ENCODE measurements at places on chromosomes 7 and 10.
A peak's percentile ranks its signal among the peaks of the same experiment; 100 is the strongest.

DNA sequence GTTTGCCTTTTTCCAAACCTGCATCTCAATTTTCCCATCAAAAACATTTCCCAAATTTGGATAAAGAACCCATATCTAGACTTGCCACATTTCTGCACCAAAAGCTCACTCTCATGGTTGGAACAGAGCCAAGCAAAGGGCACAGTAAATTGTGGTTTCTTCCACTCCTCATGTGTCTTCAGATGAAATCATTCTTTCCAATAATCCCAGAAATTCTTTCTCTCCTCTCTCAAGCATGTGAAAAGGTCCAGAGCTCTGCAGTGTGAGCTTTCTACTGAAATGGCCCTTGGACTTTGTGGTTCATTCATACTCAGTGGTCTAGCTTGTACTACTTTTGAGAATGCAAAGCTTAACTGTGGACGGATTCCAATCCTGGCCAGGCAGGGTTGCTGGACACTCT lies 19.8 kb downstream of the PRSS2 start:
- peak; percentile 29 for DNase-seq

GRCh38 chr7:29369909-29370488 lies 175.4 kb downstream of the CHN2 start:
- no peak for DNase-seq

- DNase-seq: no peak
These were observed 7.8 kb downstream of the EN2 start for GRCh38 chr7:155465761-155466141.

DNA sequence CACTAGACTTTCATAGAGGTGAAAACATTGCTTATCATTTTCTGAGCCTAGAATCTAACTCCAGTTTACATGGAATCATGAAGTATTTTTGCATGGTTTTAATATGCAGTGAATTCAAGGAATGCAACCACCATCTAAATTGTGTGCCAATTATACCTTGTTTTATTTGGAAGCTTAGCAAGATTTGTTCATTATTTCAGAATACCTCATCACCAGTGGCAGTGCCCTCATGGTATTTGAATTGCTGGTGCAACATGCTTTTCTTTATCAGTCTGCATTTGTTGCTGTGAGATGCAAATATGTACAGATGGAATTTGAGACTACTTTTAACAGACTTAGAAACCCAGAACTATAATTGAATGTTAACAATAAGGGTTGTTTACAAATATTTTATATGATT lies 18.7 kb upstream of the ZNF800 start:
- DNase-seq: no peak

GRCh38 chr7:30238721-30239441 lies 45.5 kb upstream of the ZNRF2 start:
- DNase-seq: peak; percentile 49

GRCh38 chr10:58651040-58651439 lies 138.4 kb downstream of the BICC1 start:
- DNase-seq: peak; percentile 92

DNA sequence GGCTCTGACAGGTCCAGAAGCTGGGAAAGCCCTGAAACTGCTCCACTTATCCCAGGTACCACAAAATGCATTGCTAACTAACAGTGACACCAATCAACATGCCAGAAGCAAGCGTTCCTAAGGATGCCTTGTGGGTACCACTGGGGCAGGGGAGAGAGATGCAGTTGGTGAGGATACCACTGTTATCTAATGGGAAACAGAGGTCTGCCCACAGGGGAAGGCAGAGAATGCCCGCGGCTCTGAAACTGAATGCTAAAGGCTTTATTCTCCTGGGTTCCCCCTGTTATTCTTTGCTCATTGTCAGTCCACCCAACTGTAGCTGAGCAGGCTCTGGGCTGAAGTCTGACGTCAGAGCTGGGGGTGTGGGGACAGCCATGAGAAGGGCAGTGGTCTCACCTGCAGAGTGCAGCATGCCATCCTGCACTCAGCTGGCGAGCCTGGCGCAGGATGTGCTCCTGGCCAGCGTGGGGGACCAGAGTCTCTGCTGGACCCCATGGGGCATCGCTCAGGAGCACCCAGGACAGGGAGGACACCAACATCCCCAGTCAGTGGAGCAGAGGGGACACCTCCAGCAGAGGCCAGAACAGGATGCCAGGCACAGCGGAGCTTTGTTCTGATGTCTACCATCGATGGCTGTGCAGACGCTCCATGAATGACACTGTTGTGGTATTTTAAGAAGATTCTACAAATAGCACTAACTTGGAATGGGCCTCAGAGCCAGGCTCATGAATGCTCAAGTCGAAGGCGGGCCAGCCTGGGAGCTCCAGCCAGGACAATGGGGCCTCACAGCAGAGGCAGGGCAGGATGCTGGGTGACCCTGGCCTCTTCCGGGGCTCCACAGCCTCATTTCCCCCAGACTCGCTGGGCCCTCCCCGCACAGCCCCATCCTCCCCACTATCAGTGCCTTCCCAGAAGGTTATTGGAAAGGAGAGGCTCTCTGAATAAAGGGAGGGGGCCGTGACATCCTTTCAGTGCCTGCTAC lies 95.8 kb downstream of the ARHGAP22 start:
- DNase-seq: no peak

GRCh38 chr10:22659866-22660265 lies 54.5 kb downstream of the PIP4K2A start:
- DNase-seq: no peak

GRCh38 chr10:44199991-44200655 lies 184.8 kb downstream of the CXCL12 start:
- DNase-seq: no peak

DNA sequence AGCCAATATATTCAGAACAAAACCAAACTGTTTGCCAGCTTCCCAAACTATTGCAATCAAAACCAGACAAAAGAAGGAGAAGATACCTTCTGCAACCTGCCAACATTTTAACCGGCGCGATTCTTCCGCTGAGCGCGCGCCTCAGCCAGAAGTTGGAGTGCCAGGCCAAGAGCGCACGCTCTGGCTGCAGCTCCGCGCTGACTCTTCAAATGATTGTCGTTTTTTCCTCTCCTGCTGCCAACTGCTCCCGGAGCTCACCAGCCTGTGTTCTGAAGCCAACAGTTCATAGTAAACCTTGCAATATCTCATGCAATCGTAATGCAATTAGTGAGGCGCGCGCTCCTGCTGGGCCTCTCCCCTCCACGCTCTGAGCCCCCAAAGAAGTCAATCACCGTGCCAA lies 259.7 kb upstream of the MGMT start:
- no peak for DNase-seq

All from EH (cell line).